Left renal cortex interstitium (tissue), 4 donors: ENCODE measurements at places on chromosomes 7 and 10. TPM values are rescaled to one million over a fixed set of nuclear protein-coding genes. Genes with fewer than 3 reads are reported as not detected.

Gene SFRP4
- polyA plus RNA-seq, result 2.0 TPM

DNA sequence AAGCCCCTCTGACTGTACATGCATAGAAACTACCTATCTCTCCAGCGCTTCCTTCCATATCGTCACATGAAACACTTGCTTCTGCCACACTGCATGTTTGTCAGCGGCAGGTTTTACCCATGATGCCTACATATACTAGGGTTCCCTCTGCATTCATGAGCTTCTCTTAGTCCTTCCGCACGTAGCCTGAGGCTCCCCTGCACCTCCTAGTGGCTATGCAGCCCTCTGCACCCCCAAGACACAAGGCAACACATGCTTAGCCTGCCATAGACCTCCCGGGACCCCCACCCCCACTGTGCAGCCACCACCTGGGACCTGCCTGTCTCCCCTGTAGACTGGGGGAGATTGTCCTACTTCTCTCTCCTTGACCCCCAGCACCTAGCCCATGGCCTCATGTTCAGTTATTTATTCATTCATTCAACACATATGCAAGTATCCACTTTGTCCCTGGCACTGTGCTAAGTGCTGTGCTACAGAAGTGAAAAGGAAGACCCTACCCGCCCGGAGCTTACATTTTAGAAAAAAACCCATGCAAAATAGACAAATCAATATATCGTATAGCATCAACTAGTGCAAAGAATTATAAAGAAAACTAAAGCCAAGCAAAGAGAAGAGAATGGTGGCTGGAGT lies 23.5 kb downstream of the TMEM273 start:
- DNase-seq, result no peak

- DNase-seq, result no peak
These were observed 470.5 kb upstream of the LRRTM3 start for GRCh38 chr10:66455304-66455703.

- DNase-seq, result no peak
These were observed 261.0 kb upstream of the AOAH start for GRCh38 chr7:36985316-36985715.

- no peak for DNase-seq
These were observed 83.7 kb downstream of the JMJD1C start for GRCh38 chr10:63382066-63382465.

GRCh38 chr10:31927884-31928548 lies 615 bp downstream of the ARHGAP12 start:
- peak; percentile 26 for DNase-seq

DNA sequence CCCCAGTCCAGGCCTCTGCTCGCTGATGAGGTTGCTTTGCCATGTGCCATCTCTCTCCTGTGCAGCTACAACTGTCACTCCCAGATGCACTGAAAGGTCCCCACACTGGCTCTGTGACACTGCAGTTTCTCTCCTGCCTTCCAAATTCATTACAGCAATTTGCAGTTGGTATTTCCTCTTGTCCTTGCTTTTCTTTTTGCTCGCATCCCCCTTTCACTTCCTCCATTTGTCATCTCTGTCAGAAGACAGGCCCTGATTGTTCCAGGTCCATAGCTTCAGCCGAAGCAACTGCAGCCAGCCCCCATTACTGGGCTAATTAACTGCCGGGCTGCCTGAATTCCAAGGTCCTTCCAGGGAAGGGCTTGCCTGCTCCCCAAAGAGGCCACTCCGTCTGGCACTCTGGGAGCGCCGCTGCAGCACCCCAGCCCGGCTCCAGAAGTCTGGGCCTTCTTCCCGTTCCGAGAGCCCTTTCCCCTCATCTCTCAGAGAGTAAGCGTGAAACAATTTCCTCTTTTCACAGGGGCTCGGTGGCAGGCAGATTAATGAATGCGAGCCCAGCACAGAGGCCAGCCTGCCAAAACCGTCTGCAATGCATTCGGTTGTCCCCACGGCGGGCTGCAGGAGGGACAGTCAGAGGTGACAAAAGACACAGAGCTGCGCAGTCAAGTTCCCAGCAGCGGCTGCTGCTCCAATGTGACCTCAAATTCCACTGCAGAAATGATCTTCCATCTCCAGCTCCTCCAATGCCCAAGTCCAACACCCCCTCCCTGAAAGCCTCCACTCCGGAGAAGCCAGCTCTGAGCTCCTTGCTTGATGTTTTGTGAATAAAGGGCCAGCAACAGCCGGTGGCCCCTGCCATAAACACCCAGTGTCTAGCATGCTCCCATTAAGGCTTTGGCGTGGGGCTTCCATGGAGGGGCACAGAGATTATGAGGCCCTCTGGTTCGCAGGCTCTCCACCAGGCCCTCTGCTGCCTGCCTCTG lies 279.4 kb upstream of the HABP2 start:
- peak; percentile 18 for DNase-seq

- DNase-seq, result no peak
These were observed 6.6 kb upstream of the DEPP1 start for GRCh38 chr10:44985175-44985681.

DNA sequence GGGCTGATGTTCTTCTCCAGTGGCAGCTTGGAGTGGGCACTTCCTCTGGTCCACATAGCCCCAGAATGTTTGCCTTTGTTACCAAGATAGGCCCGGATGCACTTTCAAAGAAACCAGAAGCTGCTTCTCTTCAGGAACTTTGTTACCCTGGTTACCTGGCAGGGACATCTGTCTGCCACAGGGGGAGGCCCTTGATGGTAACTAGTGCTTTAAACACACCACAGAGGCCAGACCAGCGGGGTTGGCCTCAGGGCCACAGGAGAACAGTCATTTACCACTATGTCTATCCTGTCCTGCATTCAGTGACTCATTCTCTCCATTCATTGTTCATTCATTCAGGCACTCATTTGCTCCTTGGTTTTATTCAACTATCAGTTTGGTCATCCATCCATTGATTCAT lies 11.9 kb upstream of the PLEKHA1 start:
- DNase-seq, result no peak

DNA sequence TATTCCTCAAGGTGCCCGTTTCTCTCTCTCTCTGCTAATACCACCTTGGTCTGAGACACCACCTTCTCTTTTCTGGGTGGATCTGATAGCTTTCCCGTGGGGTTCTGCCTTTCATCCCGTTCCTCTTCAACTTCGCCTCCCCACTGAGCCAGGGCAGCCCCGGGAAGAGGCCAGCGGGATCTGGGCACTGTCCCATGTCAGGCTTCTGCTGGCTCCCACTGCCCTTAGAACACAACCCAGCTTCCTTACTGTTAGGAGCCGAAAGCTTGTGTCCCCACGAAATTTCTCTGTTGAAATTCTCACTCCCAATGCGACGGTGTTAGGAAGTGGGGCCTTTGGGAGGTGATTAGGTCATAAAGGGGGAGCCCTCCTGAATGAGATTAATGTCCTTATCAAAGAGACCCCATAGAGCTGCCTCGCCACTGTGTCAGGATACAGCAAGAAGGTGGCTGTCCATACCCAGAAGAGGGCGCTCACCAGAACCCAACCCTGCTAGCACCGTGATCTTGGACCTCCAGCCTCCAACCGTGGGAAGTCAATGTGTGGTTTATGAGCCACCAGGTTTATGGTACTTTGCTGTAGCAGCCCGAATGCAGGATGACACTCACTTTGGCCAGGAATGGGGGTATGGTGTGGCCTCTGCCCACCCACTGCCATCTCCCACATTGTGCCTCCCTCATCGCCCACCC lies 79.2 kb downstream of the CAMK1D start:
- DNase-seq, result no peak

DNA sequence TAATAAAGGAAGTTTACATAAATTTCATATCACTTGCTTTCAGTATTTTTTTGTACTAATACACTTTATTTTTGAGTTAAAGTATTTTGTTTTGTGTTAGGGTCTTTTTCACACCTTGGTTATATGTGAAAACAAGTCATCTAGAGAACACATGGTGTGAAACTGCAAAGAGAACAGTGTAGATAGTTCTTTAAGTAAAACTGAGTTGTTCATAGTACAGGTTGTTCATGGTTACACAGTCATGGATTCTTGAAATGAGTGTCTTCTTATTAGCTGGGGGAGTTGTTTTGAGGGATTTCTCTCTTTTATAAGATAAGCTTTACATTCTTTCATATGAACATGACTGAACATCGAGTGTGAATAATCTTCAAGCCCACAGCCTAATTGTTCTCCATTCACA lies 244.2 kb downstream of the THSD7A start:
- no peak for DNase-seq

- DNase-seq, result no peak
These were observed 379.7 kb upstream of the AUTS2 start for GRCh38 chr7:69218576-69218975.

DNA sequence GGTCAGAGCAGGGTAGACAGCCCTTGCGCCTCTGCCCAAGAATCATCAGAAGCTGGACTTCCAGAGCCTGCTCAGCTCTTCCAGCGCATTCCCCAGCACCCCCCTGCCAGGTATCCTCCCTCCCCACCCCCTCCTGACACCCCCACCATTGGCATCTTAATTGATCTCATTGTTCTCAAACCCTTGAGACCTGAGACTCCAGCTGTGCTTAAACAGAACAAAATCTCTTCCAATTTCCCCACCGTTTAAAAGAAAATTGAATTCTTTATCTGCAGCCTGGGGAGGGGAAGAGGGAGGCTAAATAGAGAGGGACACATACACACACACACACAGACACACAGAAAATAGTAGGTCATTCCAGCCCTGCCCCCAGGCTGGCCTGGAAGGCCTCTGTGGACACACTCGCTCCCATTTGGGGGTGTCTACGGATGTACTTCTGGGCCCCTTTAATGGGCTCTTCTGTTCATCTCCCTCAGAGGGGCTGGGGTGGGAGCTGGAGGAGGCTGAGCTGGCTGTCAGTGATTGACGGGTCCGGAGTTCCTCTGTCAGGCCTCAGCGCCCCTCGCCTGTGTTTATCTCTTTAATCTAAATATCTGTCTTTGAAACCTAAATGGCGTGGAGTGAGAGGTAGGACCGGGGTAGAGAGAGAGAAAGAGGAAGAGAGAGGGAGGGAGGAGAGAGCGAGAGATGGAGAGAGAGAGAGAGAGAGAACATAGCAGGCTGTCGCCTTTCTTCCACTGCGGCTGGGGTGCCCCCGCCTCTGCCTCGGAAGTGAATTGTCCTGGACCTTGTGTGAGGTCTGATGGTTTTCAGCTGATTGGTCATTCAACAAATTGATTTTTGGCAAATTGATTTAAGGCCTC lies 61.7 kb downstream of the C10orf105 start:
- no peak for DNase-seq
